ENCODE measurements at places on chromosomes 1 and 21.

GRCh38 chr1:157153746-157154145 lies 15.6 kb upstream of the ETV3 start:
- no peak for DNase-seq

- DNase-seq = peak; percentile 27
Measured at GRCh38 chr1:31064718-31065309, 703 bp downstream of the PUM1 start.

GRCh38 chr1:173818459-173818858 lies 6.0 kb upstream of the DARS2 start:
- no peak for DNase-seq

- DNase-seq = no peak
Measured at GRCh38 chr1:173195596-173196088, 11.5 kb downstream of the TNFSF4 start.

DNA sequence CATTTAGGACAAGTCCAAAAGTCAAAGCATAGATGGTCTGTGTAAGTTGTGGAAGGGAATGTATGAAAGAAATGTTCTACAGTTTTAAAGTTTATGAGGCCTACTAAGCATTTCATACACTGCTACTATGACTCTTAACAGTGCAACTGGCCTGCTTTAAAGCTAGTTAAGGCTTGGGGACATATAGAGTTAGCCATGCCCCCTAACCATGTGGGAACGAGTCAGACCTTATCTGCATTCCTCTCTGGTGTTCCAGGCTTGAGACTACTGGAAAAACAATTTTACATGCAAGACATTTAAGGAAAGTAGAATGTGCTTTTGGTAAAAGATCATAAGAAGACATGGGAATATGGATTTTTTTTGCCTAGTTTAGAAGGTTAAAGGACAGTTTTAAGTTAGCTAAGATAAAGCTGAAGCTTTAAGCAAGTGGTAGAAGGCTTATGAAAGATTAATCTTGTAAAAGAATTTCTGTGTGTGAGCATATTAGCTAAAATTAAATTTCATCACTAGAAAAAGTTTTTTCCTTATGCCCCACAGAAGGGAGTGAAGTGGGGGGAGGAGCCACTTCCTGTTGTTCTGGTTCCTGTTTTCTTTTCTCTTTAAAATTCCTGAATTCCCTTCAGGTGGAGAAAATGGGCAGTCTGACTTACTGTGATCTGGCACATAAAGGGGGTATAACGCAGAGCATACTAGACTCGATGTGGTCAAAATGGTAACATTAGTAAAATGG lies 8.9 kb upstream of the CD48 start:
- DNase-seq = no peak

GRCh38 chr1:220767312-220768125 lies 19.2 kb upstream of the MTARC1 start:
- no peak for DNase-seq

- DNase-seq = peak; percentile 90
Measured at GRCh38 chr1:48093696-48094528, 96.7 kb upstream of the TRABD2B start.

DNA sequence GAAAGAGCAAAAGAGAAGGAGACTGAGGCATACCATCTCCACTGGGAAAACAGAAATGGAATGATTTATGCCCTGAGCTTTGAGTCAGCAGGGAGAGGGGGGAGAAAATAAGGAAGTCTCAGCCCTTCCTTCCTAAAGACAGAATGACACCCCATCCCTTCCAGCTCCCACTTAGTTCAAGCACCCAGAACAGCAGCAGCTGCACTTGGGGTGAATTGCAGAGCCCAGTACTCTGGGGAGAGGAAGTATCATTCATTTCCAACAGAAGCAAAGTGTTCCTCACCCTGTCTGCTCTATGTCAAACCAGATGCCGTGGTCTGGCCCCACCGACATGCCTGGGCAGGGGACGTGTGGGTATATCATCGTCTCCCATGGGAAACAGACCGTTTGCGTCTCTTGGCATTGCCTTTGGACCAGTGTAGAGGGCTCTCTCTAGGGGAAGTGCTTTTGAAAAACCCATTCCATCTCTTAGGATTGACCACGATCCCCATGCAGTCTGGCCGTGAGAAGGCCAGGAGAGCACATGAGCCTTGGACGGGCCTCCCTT lies 1.1 kb upstream of the KCNJ15 start:
- no peak for DNase-seq

DNA sequence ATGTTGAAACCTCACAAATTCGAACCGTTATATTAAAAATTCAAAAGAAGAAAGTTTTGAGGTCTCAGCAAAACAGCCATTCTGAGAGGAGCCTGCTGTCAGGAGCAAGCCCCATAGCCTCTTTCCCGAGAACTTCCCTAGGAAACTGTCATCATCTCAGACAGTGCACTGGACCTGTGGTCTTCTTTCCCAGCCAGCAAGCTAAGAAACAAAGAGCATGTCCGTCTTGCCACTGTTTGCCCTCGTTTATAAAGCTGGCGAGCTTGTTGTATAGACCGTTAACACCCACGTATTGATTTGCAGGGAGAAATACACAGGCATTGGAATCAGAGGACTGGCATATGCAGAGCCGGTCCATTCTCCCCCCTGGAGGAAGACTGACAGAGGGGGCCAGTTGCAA lies 407.0 kb downstream of the NPHP4 start:
- DNase-seq = no peak

DNA sequence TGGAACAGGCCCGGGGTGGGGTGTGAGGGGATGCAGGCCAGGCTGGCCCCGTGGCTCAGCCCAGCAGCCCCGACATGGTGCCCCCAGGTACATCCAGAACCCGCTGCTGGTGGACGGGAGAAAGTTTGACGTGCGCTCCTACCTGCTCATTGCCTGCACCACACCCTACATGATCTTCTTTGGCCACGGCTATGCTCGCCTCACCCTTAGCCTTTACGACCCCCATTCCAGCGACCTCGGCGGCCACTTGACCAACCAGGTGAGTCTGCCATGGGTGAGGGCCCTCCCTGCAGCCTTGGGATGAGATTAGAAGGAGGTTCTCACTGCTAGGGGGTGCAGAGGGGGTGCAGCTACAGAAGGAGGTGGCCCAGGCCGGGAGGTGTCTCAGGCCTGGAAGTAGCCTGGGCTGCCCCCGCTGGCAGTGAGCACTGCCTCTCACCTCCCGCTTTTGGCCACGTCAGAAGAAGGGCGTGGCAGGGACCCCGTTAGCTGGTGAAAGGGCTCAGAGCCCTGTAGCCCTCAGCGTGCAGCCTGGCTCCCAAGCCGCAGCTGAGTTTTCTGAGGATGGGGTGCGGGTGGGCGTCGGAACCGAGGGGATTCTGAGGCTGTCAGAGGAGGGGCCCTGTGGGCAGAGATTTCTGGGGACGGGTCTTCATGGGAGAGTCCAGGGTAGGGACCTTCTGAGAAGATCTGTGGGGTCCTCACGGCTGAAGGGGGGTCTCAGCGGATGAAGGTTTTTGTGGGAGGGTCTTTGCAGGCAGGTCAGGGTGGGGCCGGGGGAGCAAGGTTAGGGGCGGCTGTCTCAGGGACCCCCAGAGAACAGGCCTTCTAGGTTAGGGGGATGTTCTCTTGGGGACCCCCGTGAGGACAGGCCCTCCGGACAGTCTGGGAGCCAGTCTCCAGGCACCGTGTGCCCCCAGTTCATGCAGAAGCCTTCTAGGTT lies 10.4 kb downstream of the TTLL10 start:
- DNase-seq = peak; percentile 54

DNA sequence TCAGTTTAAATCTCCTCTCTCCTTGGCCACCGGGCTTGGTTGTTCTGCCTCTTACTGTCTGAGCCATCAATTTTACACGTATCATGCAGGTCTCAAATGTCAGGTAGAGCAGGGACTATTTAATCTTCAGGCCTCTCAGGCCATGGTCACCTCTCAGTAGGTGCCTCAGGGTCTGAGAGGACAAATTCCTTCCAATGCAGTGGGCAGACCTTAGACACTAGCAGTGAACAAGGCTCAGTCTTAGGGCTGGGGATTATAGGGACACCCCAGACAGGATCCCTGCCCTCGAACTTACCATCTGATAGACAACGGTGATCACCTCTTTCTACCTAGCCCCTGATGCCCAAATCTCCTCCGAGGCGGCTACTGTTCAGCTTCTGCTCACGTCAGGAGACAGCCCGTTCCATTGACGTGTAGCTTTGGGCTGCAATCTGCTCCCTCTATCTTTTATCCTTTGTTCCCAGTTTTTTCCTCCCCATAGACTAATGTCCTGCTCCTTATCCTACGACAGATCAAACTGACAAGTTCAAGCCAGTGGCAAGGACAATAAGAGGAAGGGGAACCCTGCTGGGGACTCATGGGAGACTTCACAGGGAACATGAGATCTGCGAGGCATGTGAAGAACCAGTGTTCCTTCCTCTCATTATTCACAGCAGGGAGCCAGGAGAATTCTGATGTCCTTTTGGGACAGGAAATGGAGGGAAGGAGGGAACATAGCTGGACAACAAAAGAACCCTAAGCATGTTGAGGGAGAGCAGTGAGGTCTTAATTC lies 1.4 kb upstream of the MYOG start:
- peak; percentile 22 for DNase-seq

DNA sequence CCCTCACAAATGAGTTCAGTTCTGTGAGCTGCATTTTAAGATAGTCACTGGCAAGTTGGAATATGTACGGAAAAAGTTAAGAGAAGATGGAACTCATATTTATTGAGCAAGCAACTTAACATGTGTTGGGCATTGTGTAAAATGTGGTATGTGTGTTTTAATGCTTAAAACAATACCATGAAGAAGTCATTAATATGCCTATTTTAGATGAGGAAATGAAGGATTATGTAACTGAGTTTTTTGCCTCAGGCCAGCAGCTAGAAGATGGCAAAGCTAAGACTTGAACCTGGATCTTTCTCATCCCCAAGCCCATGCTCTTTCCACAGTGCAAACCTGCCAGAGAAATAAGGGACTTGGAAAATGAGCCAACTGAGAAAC lies 48.9 kb downstream of the SPATA46 start:
- no peak for DNase-seq

GRCh38 chr1:206001476-206001888 lies 1.7 kb downstream of the RAB7B start:
- DNase-seq = no peak

DNA sequence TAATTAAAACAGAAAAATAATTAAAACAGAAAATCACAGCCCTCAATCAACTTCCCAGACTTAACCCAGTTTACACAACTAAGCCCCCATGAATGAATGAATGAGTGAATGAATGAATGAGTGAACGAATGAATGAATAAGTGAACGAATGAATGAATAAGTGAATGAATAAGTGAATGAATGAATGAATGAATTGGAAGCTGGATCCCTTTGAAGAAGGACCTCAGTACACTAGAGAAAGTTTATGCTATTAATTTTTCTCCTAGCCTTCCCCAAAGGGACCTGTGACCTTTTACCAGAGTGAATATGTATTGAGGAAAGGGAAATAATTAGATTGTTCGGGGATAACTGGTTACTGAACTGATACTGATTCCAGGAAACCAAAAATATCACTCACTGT lies 5.6 kb downstream of the SPSB1 start:
- no peak for DNase-seq

DNA sequence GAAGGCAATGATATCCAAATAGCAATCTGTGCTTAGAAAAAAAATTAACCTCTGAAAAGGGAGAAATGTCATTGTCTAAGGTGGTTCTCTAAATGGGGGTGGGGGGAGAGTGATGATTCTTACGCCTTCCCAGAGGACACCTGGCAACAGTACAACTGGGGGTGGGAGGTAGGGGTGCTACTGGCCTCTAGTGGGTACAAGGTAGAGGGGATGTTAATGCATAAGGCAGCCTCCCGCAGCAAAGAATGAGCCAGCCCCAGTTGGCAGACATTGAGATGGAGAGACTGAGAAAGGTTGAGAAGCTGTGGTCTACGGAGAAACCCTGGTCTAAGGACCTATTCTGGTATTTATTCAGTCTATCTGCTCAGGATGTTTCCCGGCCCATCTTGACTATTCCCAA lies 472.2 kb upstream of the RUNX1 start:
- peak; percentile 48 for DNase-seq

DNA sequence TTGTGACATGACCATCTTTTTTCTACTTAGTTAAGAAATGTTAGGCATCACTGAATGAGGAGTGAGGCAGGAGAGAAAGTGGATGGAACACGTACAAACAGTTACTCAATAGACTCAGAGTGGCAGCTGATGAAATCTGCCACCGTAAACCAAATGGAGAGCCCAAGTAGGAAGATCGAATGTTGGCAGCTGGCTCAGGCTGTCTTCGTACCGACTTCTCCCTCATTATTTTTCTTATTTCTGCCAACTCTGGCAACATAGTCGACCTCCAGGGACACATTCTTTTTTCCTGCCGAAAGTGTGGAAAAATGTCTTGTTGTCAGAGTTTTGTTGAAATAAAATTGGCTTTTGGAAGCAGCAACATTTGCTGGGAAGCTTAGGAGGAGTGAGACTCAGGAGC lies 143.3 kb downstream of the GREM2 start:
- DNase-seq = no peak

- no peak for DNase-seq
Measured at GRCh38 chr21:35197992-35198431, 148.9 kb upstream of the RUNX1 start.

DNA sequence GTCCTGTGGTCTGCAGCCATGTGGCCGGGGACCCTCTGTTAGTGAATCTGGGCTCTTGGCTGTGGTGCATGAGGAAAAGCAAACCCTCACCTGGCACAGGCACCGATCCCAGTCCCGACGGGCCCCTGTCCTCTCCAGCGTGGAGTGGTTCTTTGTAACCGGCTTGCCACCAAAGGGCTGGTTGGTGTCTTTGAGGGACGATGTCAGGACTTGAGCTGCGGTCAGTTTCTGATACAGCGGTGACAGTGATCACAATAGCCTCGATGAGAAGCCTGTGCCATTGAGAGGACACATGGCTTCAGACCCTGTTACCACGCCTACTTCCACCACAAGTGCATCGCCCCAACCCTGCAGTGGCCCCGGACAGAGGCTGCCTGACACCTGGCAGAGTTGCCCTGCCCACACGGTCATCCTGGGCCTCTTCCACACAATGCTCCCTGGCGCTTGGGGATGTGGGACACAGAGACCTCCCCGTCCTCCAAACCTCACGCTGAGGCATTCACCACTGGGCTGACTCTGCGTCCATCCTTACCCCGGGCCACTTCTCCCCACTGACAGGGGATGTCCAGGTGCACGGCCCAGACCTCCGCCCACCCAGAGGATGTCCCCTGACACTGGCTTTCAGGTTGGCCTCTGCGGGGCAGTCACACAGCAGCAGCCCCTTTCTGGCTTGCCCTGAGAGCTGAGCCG lies 18.8 kb upstream of the ACTRT2 start:
- no peak for DNase-seq

All from H7 (cell line).